Heart left ventricle (tissue), 16 donors: ENCODE measurements at places on chromosomes 12 and 14.

DNA sequence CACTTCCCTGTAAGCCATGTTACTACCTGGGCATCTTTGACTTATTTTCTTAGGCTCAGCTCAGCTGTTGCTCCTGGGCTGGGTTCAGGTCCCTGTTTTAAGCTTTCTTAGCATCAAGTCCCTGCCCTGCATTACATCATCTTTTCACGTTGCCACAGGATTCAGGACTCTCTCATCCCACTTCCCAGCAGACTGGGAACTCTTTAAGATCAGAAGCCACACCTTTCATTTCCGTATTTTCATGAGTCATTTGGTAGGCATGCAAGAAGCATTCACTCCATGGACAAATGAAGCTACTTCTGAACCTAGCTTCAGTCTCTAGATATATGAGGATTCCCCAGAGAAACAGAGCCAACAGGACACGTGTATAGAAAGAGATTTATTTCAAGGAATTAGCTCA is 726.8 kb downstream of the VRK1 start:
- DNase-seq = no peak

GRCh38 chr14:69985463-69985862 is 106.2 kb downstream of the SMOC1 start:
- DNase-seq = no peak

GRCh38 chr12:108875682-108876361 is 4.1 kb upstream of the DAO start:
- DNase-seq = no peak

- DNase-seq = no peak
Measured at GRCh38 chr12:120453977-120454376, 7.7 kb downstream of the GATC start.

GRCh38 chr14:99229654-99230207 is 42.3 kb downstream of the BCL11B start:
- DNase-seq = no peak

- DNase-seq = no peak
Measured at GRCh38 chr12:17918013-17918412, 172.0 kb downstream of the RERGL start.

- peak; percentile 61 for DNase-seq
Measured at GRCh38 chr12:13203034-13203922, 6.8 kb downstream of the EMP1 start.

- DNase-seq = peak; percentile 60
Measured at GRCh38 chr12:6752167-6752920, 597 bp downstream of the MLF2 start.

GRCh38 chr12:3436461-3437065 is 54.4 kb upstream of the PRMT8 start:
- no peak for DNase-seq

GRCh38 chr12:52925717-52926595 is 21.1 kb upstream of the KRT8 start:
- DNase-seq = no peak

DNA sequence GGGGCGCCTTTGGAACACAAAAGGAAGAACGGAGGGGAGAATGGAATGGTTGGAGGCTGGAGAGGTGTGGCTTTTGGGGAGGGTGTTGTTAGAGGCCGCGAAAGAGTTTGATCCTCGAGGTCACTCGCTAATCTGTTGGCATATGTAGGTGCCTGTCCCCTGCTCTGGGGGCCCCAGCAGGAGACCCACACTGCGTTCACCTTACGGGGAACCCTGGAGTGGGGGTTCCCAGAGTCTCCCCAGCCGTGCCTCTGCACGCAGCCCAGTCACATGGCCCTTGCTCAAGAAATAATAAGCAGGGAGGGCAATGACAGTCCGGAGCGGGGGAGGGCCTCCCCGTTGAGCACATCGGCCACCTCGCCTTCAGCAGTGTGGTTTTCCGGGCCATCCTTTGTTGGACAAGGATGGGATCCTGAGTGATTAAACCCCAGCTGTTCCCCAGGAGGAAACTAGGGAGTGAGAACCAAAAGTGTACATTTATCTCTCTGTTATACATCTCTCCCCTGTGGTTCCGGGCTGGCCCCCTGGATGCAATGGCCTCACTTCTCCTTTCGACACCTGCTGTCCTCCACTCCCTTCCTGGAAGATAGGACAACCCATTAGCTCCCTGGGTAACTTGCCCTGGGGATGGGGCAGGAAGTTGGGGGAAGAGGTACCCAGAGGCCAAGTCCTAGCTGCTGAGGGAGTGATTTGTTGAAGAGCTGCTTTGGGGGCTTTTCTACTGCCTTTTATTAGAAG is 1.3 kb downstream of the PLEKHG3 start:
- DNase-seq = no peak

DNA sequence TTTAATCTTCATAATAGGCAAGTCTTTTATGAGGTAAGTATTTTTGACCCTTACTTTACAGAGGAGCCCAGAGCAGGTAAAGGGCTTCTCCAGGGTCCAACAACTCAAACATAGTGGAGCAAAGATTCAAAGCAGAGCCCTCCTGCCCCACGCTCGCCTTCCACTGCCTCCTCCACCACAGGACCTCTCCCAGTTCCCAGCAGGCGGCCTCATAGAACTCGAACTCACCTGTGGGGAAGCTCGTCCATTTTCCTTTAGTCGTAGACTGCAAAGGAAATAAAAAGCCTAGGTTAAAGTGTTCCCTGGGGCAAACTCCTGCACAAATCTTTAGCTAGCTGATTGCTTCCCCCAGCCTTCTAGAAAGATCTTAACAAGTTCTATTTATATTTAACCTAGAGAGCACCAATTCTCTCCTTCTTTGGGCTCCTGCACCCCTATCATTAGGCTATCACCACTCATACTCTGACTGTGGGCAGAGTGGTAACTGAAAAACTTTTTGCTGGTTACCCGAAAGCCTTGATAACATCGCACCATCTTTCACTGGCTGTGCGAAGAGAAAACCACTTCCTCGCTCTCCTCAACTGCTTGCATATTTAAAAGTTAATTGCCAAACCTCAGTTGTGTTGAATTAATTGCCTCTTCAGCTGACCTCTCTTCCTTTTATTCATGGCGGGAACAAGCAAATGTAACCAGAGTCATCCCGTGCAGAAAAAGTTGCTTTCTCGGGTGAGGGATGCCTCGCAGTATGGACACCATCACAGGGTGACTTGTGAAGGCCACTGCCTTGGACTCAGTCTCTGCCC is 299.6 kb downstream of the DPF3 start:
- no peak for DNase-seq

DNA sequence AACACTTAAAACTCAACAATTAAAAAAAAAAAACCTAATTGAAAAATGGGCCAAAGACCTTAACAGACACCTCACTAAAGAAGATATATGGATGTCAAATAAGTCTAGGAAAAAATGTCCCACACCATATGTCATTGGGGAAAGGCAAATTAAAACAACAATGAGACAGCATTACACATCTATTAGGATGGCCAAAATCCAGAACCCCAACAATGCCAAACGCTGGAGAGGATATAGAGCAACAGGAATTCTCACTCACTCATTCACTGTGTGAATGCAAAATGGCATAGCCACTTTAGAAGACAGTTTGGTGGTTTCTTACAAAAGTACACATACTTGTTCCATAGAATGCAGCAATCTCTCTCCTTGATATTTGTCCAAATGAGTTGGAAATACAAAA is 173.7 kb downstream of the SLC25A21 start:
- no peak for DNase-seq

- no peak for DNase-seq
Measured at GRCh38 chr12:9669534-9669933, at the start of gene CLEC2D. Gene CLEC2D (plus strand): TSS chr12:9669713. CDS start chr12:9669735, 22 bp downstream.

- DNase-seq = no peak
Measured at GRCh38 chr12:20411345-20411744, 43.0 kb downstream of the PDE3A start.

DNA sequence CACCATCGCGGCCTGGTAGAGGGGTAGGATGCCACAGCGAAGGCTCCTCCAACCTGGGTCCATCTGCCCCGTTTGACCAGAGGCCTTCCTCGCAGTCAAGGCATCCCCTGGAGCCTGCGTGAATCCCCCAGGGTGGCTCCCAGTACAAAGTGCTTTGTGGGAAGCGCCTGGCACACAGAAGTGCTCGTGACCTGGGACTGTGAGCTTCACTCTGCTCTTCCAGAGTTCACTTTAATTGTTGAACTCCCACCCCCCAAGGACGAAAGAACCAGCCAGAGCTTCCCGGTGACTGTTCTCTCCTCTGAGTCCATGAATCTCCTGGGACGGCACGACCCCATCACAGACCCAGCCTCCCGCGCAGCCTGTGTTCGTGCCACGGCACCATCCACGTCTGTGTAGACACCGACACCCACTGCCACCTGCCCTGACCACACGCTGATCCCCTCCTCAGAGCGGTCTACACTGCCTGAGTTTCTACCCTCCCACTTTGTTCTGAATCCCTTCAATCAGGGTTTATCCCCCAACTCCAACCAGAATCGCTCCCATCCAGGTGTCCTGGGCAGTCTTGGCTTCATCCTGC is 15.9 kb downstream of the P2RX2 start:
- no peak for DNase-seq

- peak; percentile 78 for DNase-seq
Measured at GRCh38 chr12:119153477-119154434, 25.0 kb upstream of the HSPB8 start.

DNA sequence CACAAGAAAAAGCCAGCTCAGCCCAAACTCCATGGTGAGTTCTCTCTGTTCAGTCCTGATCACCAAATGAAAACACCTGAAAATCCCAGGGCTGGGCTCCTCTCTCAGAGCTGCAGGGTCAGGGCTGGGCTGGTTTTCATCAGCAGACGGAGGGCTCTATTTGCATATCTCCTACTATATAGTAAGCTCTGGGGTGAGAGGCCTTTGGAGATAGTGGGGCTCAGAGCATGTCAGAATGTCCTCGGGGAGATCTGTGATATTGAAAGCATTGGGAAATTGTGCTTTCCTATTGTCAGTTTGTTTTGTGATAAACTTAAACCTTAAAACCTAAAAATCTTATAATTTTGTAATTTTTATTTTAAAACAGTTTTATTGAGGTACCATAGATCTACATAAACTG is 742.6 kb downstream of the TMEM121 start:
- no peak for DNase-seq

DNA sequence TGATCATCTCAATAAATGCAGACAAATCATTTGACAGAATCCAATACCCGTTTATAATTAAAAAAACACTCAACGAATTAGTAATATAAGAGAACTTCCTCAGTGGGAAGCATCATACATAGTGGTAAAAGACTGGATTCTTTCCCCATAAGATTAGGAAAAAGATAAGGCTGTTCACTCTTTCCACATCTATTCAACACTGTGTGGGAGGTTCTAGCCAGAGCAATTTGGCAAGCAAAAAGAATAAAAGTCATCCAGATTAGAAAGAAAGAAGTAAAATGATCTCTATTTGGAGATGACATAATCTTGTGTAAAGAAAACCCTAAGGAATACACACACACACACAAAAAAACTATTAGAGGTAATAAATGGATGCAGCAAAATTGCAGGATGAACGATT is 38.4 kb downstream of the YEATS4 start:
- no peak for DNase-seq

DNA sequence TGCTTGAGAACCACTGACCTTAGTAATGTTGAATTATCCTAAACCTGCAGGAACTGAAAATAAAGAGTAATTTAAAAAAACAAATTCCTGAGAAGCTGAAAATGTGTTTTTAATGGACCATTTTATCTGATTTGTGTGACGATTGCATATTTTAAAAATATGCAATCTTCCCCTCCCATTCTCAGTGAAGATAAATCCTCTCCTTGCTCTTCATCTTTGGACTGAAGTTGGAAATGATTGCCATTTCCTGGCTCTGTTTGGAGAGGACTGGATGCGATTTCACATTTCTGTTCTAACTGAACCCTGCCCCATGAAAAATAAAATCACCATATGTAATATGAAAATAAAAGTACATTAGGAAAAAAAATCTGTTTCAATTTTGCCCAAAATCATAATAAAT is 216.3 kb downstream of the SLC6A15 start:
- no peak for DNase-seq

- DNase-seq = no peak
Measured at GRCh38 chr12:102478405-102479098, 1.8 kb downstream of the IGF1 start.

- DNase-seq = no peak
Measured at GRCh38 chr12:49564686-49565405, 3.1 kb downstream of the MCRS1 start.

DNA sequence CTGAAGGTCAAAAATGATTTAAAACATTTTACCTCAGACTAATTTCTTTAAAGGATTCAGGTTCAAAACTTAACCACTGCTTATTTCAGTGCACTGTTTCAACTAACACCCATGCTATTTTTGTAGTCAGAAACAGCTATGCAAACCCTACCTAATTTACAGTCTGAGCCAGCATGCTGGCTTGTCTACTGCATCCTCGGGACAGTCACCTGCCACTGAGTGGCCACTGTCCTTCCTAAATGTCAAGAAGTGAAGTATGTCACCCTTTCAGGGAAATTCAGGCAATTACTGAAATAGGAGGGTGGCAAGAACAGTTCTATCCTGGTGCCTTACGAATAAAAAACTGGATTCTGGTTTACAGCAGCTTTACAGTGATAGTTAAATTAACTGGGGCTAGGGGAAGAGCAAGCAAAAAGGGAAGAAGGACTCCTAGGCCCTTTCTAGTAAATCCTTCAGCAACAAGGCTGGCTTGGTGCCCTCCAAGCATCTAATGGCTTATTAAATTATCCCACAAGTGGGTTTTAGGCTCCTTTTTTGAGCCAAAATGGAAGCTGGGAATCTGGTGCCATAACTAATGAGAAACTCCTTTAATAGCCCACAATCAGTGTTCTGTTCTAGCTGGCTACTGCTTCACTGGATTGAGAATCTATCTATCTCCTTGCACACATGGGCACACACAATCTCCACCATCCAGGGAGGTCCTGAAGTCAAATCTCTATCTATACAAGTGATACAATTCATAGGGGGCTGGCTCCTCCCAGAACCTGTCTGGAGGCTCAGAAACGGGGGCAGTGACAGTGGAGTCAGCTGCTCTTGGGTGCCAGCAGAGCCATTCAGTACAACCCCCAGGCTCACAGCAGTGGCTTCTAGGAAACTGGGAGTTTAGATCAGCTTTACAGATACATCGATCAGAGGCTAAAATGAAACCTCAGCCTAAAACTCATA is 43.4 kb downstream of the SH2B3 start:
- DNase-seq = no peak

- DNase-seq = no peak
Measured at GRCh38 chr14:22882529-22883172, 371 bp upstream of the REM2 start.

DNA sequence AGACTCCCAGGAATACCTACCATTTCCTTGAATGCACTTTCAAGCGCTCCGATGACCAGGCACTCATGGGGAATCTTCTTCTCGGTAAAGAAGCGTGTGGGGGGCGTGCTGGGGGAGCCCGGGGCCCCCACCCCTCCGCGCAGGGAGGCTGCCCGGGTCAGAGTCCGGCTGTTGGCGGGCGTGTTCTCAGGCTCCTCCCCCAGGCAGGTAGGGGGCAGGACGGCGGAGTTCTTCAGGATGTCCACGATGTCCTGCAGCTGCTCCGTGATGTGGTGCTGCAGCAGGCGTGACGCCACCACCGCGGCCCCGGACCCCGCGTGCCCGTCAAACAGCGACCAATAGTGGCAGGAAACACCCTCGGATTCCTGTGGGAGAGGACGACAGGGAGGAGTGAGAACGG is 133.2 kb downstream of the PPM1H start:
- no peak for DNase-seq

GRCh38 chr12:104291867-104292524 is 11.5 kb upstream of the EID3 start:
- no peak for DNase-seq

- no peak for DNase-seq
Measured at GRCh38 chr12:52506858-52507715, 13.1 kb downstream of the KRT5 start.

GRCh38 chr14:32397861-32398640 is 69.0 kb downstream of the AKAP6 start:
- no peak for DNase-seq
